ENCODE measurements at places on chromosomes 12 and 14.

GRCh38 chr14:43356979-43357545 lies 1150.0 kb downstream of the FSCB start:
- no peak for DNase-seq

- DNase-seq, result no peak
These were observed 175.9 kb downstream of the PIWIL1 start for GRCh38 chr12:130513556-130513955.

- no peak for DNase-seq
These were observed 3.1 kb downstream of the CEP170B start for GRCh38 chr14:104868060-104868740.

- DNase-seq, result no peak
These were observed 31.8 kb downstream of the CALM1 start for GRCh38 chr14:90428676-90429075.

DNA sequence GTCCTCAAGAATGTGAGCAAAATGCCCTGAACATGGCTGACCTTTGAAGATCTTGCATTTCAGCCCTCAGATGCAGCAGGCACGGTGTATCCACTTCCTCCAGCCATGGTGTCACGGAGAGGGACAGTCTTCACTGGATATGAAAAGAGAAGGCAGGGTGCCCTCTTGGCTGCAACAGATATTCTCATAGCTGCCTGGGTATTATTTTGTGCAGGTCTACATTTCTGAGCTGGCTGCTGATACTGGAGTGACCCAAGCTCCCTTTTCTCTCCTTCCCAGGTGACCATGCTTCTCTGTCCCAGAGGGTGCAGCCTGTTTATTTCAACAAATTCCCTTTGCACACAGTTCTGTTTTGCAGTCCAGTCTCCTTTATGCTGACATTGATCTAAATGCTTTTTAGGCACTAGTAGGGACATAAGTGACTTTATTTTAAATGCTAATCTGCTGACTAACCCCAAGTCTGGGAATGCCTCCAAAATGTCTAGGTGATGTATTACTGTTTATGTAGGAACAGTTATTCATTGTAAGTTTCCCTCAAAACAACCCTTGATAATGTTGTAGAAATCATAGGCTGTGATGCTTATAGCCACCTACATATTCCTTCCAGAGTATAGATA lies 17.4 kb upstream of the PYGL start:
- no peak for DNase-seq

DNA sequence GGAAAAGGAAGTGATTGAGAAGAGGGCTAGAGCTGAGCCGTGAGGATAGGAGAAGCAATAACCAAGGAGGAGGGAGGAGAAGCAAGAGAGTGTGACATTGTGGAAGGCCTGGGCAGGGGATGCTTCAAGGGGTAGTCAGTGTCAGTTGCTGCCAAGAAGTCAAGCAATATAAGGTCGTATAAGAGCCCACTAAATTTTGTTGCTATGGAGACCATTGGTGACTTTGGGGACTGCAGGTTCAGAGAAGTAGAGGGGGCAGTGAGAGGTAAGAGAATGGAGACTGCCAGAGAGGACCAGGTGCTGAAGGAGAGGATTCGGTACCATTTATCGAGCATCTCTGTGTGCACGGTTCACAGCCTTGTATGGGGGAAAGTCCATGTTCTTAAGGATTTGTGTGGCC lies 3.1 kb upstream of the ATXN3 start:
- no peak for DNase-seq

DNA sequence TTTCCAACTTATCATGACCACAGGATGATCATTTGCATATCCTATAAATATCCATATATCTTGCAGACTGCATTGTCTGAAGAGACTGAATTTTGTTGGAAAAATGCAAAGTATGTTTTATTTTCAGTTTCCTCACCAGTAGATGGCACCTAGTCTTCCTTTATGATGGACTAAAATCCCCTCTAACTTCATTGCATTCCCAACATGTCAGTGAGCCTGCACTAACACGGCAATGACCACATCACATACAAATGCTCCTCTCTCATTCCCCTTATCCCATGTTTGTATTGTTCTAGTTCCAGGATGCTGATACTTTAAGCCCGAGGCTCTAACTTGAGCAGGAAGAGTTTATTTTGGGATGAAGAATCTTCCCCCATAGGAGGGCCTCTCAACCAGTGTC lies 24.7 kb upstream of the MYBPC1 start:
- DNase-seq, result no peak

- no peak for DNase-seq
These were observed 48.4 kb downstream of the RPS6KA5 start for GRCh38 chr14:91012045-91012444.

DNA sequence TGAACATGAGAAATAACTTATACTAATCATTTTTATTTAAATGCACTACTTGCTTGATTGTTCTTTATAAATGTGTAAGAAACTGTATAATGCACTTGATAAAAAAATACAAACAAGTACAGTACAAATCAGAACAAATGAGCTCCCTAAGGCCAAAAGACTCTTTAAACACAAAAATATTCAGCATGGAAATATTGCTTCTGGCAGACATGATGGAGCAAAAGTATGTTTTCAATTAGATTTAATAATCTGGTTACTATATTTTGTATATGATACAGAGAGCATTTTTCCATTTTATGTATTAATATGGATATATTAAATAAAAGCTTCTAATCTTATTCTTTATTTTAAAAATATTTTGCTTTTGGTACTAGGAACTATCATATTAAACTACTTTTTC lies 800.2 kb upstream of the LRFN5 start:
- DNase-seq, result no peak

- DNase-seq, result no peak
These were observed 2.5 kb upstream of the CCDC184 start for GRCh38 chr12:48180857-48181495.

- DNase-seq, result no peak
These were observed 24.3 kb downstream of the CALM1 start for GRCh38 chr14:90421001-90421631.
